ENCODE measurements at places on chromosomes 1 and 21. TPM values are rescaled to one million over a fixed set of nuclear protein-coding genes. Genes with fewer than 3 reads are reported as not detected.

- DNase-seq: no peak
These were observed 7.6 kb upstream of the CD1A start for GRCh38 chr1:158246650-158247049.

The LEFTY1 gene
- total RNA-seq: 0.47 TPM

GRCh38 chr1:5755552-5756125 lies 236.6 kb downstream of the NPHP4 start:
- no peak for DNase-seq

- no peak for DNase-seq
These were observed 17.5 kb downstream of the PTGS2 start for GRCh38 chr1:186662752-186663151.

The DMRTA2 gene
- total RNA-seq: 5.8 TPM

DNA sequence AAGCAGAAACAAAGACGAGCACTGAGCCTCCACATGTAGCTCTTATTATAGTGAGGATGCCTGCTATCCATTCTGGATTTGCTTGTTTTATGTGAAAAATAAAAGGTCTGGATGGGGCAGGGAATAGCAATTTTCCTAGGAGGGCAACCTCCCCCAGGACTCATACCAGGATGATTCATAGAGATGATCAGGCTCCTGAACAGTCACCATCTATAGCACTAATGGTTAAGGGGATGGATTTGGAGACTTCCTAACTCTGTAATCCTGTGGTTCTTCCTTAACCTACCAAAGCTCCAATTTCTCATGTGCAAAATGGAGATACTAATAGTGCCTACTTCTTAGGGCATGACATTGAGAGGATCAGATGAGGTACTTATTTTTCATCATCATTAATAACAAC lies 34.5 kb upstream of the CD58 start:
- DNase-seq: no peak

- DNase-seq: no peak
These were observed 61.1 kb upstream of the ANGPTL1 start for GRCh38 chr1:178931858-178932551.

The CFAP126 gene
- total RNA-seq: 0.31 TPM

GRCh38 chr1:54697896-54698295 lies 17.8 kb upstream of the TTC4 start:
- no peak for DNase-seq

GRCh38 chr1:222889440-222889839 lies 74.6 kb downstream of the DISP1 start:
- no peak for DNase-seq

DNA sequence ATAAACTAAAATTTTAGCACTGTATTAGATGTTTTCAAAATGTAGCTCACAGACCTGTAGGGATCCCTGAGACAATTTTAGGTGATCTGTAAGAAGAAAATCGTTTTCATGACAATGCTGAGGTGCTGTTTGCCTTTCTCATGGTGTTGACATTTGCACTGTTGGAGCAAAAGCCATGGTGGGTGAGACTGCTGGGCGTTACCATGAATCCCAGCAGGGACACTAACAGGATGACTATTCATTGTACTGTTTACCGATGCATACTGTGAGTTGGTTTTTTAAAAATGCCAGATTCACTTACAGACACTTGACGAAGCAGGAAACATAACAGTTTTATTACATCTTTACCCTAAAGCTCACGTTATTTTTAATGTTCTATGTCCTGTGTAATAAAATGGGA lies 468.5 kb downstream of the PCP4 start:
- DNase-seq: no peak

DNA sequence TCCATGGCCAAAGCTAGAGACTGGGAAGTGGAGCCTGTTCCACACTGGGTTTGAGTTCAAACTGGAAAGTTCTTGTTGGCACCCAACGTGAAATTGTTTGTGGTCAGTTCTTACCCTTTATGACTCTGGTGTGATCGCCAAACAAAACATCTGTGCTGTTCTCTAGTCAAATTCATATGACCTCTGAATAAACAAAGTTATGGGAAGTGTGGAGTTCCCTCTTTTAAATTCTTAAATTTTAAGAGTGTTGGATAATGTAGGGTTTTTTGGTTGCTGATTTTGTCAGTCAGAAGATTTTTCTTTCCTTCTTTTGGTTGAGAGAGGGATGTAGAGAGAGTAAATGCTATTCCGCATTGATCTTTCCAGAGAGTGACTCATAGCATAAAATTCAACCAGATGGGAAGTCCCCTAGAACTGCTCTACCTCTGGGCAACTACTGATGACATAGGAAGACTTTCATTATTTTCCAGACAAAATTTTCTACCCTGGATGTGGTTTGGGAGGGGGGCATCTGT lies 36.4 kb downstream of the CHML start:
- no peak for DNase-seq

The PEAR1 gene
- 0.31 TPM for total RNA-seq
